Activated CD8-positive, alpha-beta memory T cell treated with anti-CD3 and anti-CD28 coated beads for 4 hours (primary cell): ENCODE measurements at places on chromosomes 12 and 14.

DNA sequence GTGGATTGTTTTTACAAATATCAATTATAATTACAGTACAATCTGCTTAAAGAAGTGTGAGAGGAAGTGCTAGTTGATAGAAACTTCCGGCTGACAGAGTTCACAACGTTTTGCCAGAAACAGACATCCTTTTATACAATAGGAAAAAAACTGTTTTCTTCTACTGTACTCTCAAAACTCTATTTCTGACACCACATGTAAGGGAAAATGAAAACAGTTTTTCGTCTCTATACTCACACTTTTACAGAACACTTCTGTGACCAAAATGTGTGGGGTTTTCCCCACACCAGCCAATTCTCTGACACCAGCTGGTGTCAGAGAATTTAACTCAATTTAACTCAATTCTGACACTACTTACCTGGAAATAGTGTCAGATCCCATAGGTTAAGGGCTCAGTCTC, 24.2 kb upstream of the HIF1A start:
- DNase-seq, result no peak

DNA sequence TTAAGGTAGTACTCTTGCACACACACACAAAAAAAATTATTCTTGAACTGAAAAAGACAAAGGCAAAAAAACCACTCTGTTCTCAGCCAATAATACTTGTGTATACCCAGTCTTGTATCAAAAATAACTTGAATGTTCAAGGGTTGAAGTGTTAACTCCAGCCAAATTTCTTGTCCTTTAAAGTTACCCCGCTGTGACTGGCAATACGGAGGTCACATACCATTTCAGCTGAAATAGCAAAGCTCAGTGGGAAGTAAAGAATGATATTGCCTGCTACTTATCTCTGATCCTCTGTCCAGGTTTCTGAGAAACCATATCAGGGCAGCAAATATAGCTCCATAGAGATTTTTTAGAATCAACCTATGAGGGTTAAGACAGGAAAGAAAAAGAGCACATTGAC, 167.4 kb downstream of the C12orf50 start:
- DNase-seq, result no peak

DNA sequence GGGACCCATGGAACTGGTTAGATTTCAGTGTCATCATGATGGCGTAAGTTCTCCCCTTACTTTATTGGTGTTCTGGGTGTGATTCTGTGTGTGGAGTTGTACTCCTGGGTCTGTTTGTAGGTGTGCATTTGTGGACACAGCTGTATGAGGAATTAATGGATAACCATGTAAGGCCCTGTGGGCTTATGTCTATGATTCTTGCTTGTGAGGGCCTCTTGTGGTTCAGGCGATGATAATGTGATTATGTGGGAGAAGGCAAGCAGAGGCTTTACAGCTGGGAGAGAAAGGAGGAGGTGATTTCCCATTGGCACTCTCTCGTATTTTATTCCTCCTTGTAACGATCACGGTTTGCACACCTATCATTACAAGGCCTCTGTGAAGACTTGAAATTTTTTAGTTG, 96.1 kb downstream of the SCN8A start:
- DNase-seq, result no peak

DNA sequence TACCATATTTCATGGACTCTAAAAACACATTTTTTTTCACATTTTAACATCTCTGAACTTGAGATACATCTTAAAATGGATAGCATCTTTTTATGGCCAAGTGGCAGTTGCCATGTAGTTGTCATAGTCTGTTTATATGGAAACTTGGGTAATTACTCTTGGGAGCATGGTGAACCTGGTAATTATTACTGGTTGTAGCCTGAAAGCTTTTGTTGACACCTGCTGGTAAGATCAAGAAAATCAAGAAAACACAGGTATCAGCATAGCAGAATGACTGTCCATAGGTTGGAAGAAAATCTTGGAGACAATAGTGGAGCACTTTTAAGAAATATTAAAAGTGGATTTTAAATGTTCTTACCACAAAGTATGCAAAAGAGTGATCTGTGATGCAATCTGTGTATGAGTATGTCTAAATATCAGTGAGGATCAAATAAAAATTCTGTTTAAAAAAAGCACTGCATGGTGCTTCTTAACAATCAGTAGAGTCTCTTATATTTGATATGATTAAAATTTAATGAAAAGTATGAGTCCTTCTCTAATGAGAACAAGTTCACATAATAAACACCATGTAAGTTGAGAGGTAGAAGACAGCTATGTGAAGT, 44.2 kb downstream of the TTC8 start:
- DNase-seq, result no peak

GRCh38 chr12:19212245-19212644, 82.7 kb downstream of the PLEKHA5 start:
- DNase-seq, result no peak
